NCI-H748 treated with DMSO at 0.1 percent for 48 hours (cell line): ENCODE measurements at places on chromosomes 6 and 20.

GRCh38 chr6:52284131-52284459 lies 447 bp downstream of the MCM3 start:
- peak; percentile 77 for DNase-seq

DNA sequence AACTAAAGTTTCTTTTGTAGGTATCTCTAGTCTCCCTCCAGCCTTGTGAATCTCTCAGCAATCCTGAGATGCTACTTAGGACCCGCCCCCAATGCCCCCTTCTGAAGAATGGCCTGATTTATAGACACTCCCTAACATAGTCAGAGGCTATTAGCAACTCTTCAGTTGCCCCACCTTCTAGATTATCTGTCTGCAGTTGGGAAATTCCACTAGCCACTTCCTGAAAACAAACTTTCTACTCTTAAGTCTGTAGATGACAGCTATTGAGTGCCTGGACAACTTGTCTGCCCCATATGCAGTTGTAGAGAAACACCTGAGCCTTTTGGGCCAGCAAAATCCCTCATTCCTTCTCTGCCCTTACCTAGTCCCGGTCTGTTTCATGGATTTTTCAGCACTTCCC lies 188.2 kb upstream of the PREP start:
- DNase-seq, result no peak

GRCh38 chr20:58408603-58409246 lies 19.7 kb downstream of the VAPB start:
- DNase-seq, result peak; percentile 1

DNA sequence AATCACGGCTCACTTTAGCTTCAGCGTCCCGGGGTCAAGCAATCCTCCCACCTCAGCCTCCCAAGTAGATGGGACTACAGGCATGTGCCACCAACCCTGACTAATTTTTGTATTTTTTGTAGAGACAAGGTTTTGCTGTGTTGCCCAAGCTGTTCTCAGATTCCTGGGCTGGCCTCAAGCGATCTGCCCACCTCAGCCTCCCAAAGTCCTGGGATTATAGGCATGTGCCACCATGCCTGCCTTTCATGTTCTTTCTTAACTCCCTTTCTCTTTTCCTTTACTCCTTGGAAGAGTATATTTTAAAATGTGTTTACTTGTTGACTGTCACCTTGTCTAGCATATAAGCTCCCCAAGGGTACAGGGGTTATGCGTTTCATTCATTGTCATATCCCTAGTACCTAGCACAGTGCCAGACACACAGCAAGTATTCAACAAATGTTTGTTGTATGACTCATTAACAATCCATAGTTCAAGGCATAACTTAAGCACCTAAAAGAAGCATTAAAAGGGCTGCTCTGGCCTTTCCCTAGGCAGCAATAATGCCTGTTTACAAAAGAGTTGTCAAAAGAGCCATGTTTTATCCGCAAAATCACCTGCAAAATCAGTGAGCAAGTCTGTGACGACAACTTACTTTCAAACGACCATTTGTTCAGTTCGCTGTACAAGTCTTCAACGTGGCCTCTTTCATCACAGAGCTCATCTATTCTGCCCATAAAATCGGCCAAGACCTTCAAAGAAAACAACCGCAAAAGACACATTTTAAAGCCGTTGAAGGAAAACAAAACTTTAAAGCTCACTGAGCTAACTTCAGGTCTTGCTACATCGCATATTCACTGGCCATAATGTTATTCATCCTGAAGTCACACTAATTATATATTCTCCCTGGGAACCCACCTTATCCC lies 4.6 kb downstream of the CYP24A1 start:
- DNase-seq, result no peak

- no peak for DNase-seq
Observed at GRCh38 chr6:167668754-167669552, 157.8 kb upstream of the AFDN start.
